Motor neuron (in vitro differentiated cells): ENCODE measurements at places on chromosomes 1 and 21.

GRCh38 chr1:19894218-19894617, 12.0 kb downstream of the OTUD3 start:
- peak; percentile 14 for ATAC-seq

- no peak for ATAC-seq
Measured at GRCh38 chr1:217955723-217956122, 324.6 kb downstream of the SPATA17 start.

DNA sequence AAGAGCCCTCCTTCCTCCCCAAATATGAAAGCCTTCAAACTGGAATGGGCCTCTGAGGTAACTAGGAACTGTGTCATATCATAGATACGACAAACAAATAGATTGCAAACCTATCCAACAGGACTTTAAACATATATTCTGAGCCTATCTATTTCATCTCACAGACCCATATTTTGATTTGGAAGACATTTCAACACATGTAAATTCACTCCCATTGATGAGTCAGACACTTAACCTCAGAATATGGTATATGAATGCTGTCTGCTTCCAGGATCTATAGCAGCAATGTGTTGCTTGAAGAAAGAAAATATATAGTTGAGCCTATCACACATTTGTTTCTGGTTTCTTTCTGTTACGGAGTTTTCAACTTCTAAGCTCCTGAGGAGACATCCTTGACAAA, 221.9 kb upstream of the SAMSN1 start:
- ATAC-seq: no peak

DNA sequence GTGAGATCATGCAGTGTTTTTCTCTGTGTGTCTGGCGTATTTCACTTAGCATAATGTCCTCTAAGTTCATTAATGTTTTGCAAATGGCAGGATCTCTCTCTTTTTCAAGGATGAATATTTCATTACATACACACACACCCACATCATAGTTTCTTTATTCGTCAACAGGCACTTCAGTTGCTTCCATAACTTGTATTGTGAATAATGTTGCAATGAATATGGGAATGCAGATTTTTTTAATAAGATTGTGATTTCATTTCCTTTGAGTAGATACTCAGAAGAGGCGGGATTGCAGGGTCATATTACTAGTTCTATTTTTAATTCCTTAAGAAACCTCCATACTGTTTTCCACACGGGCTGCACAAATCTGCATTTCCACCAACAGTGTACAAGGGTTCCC, 134.0 kb downstream of the CLEC20A start:
- ATAC-seq: no peak

DNA sequence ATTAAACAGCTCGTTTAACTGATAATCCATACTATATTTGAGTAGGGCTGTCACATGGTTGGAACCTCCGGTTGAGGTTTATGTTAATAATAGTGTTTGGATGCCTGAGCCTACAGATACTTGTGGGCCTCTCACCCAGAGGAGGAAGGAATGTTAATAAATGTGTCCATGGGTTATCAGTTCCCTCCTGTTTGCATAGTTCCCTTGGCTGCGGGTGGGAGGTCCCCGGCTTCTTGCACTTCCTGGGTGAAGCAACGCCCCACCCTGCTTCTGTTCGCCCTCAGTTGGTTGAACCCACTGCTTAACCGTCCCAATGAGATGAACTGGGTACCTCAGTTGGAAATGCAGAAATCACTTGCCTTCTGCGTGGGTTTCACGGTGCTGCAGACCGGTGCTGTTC, 23.6 kb upstream of the GBP1 start:
- no peak for ATAC-seq
